ENCODE measurements at places on chromosomes 3 and 15. TPM values are rescaled to one million over a fixed set of nuclear protein-coding genes. Genes with fewer than 3 reads are reported as not detected.

The THAP10 gene
- total RNA-seq: 1.4 TPM

The ACTRT3 gene
- 1.5 TPM for total RNA-seq

The CLPX gene
- total RNA-seq: 51.9 TPM

The C3orf49 gene
- total RNA-seq: not detected

The PGBD4 gene
- 1.4 TPM for total RNA-seq

The SLC24A5 gene
- not detected for total RNA-seq

The BBX gene
- 25.0 TPM for total RNA-seq

The ARPIN gene
- total RNA-seq: 40.4 TPM

The PPARG gene
- total RNA-seq: 91.2 TPM

The PEX11A gene
- 28.1 TPM for total RNA-seq

The CA12 gene
- 255 TPM for total RNA-seq

The FES gene
- 5.1 TPM for total RNA-seq

GRCh38 chr15:45799508-45799907 is 164.7 kb downstream of the SQOR start:
- no peak for DNase-seq

DNA sequence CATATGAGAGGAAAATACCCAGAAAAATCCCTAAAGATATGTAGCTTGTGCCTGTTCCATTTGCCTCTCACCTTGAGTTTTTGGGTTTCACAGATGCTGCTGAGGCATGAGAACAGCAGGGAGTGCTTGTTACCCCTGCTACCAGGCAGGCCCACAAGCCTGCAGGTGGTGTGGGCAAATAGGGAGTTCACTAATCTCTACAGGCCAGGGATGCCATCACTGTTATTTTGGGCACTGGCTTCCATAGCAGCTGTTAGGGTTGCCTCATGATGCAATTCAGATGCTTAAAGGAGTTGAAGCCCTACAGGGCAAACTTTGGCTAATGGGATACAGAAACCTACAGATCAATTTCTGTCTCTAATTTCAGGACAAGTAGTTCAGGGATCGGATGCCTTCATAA is 873.5 kb downstream of the OTOL1 start:
- DNase-seq: no peak

DNA sequence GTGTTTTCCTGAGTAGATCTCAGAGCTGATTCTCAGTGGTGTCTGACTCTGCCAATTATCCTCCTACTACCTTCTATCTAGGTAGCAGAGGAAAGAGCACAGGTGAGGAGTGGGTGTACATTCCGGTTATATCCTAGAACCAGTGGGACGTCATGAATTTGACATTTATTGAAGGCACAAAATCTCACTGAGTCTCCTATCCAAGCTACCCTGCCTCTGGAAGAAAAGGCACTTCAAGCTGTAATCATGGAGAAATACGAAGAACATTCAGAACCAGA is 952.2 kb downstream of the TUSC7 start:
- no peak for DNase-seq

- no peak for DNase-seq
Observed at GRCh38 chr3:189841473-189842205, 210.4 kb downstream of the TP63 start.

GRCh38 chr3:17052363-17052762 is 167.6 kb downstream of the PLCL2 start:
- DNase-seq: no peak

GRCh38 chr3:179091113-179091512 is 19.5 kb upstream of the ZMAT3 start:
- DNase-seq: no peak

DNA sequence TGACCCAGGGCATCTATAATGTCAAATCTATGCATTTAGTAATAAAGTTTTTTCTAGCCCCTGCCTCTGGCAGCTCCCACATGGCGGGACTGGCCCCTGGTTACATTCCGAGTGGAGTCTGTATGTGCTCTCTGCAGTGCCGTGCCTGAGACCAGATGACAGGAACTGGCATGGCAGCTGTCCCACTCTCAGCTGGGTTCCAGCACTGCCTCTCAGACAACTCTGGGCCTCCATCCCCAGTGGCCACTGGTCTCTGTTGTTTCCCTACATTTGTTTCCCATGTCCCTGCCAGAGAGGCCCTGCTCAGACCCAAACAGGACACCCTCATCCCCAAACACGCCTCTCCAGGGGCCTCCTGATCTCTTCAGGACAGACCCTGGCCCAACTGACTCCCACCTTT is 109.3 kb downstream of the OCA2 start:
- DNase-seq: no peak

- DNase-seq: peak; percentile 61
Observed at GRCh38 chr3:124995460-124995994, 60.3 kb downstream of the HEG1 start.

- no peak for DNase-seq
Observed at GRCh38 chr3:137329594-137329993, 371.8 kb downstream of the IL20RB start.

- DNase-seq: no peak
Observed at GRCh38 chr15:88661761-88662556, 23.1 kb downstream of the ISG20 start.

GRCh38 chr3:138089091-138089490 is 26.3 kb downstream of the DZIP1L start:
- DNase-seq: no peak

- DNase-seq: no peak
Observed at GRCh38 chr3:154059833-154060232, 61.4 kb upstream of the ARHGEF26 start.

- no peak for DNase-seq
Observed at GRCh38 chr15:57376696-57377477, 582 bp downstream of the CGNL1 start.

DNA sequence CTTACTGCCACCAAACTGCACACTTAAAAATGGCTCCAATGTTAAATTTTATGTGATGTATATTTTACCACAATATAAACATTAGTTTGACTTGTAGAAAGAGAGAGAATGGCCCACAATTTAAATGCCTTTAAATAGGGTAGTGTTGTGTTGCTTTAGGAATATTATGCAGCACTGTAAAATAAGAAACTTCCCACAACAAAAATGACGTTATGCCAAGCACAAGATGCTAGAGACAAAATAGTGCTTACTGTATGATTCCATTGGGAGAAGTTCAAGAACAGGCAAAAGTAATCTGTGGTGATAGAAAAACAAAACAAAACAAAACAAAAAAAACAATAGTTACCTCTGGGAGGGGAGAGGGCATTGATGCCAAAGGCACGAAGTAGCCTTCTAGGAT is 91.3 kb downstream of the MEGF11 start:
- DNase-seq: no peak
